ENCODE measurements at places on chromosomes 2 and 18.

DNA sequence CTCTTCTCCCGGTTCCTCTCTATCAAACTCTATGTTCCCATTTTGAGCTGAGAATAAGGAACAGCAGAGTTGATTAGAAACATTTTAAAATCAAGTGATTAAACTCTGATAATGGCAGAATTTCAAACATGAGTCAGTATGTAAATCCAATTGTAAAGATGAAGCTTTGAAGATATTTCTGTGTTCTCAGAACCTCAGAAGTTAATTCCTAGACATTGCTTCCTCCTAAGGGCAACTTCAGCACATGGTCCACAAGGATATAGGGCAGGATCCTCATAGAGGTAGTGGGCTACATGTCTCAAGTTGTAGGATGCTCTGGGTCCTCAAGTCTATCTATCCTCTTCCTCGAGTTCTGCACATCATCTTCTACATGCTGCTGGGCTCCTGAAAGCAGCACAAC, 46.3 kb downstream of the QPCT start:
- no peak for DNase-seq

- peak; percentile 60 for DNase-seq
Measured at GRCh38 chr2:188291617-188292347, at the start of gene GULP1. Gene GULP1, plus strand, starts transcription at chr2:188291874. Its CDS starts 185,829 bp downstream, at chr2:188477703.

GRCh38 chr2:41521211-41521610, 526.6 kb upstream of the PKDCC start:
- no peak for DNase-seq

- DNase-seq = no peak
Measured at GRCh38 chr2:69226903-69227302, 160.1 kb downstream of the GFPT1 start.

GRCh38 chr2:66957198-66957597, 439.9 kb upstream of the ETAA1 start:
- DNase-seq = no peak

DNA sequence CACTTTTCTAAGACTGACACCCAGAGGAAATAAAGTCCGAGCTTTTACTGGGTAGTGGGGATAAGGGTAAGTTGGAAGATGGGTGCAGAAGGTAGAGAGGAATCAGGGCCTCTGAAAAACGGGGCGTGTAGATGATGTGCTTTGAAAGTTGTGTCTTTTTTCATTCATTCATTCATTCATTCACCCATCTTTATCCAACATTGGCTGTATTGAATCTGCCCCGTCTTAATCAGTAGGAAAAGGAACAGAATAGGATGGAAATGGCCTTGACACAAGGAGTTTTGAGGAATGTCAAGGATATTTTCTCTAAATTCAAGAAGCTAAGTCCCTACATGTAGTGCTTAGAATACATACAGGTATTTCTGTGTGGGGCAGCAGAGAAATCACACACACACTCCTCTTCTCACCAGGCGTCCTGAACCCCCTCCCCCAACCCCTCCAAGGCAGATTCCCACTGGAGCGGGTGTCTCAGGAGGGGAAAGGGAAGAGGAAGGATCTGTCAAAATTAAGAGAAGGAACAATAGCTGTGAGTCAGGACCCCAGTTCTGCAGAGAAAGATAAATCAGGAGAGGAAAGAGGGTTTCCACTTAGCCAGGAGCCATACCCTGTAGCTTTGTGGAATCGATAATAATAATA, 13.9 kb downstream of the DYSF start:
- no peak for DNase-seq

- peak; percentile 94 for DNase-seq
Measured at GRCh38 chr2:42964439-42965083, 172.2 kb upstream of the HAAO start.

- peak; percentile 24 for DNase-seq
Measured at GRCh38 chr2:138395565-138396306, 105.8 kb upstream of the SPOPL start.

DNA sequence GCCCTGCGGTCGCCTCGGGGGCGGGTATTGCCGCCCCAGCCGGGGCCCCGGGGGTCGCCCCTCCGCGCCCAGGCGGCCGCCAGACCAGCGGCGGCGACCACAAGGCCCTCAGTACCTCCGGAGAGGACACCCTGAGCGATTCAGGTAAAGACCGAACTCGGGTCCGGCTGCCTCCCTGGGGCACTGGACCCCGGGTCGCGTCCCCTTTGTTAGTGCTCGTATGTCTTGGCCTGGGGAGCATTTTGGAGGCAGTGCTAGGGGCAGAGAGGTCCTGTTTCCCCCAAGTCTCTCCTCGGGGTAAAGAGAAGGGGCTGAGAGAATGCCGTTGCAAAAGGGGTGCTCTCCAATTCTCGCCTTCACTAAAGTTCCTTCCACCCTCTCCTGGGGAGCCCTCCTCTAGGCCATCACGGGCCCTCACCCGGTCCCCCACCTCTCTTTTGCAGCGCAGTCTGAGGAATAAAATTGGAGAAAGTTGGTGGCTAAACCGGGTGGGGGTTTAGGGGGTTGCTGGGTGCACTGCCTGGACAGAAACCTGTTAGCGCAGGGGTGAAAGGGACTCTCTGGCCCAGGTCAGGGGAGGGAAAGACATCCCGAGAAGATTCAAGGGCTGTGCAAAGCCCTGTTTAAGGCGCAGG, 2.5 kb downstream of the MYCN start:
- DNase-seq = no peak

- no peak for DNase-seq
Measured at GRCh38 chr18:59293317-59293716, 20.1 kb upstream of the RAX start.

- no peak for DNase-seq
Measured at GRCh38 chr2:169010633-169011460, 20.3 kb downstream of the ABCB11 start.

- no peak for DNase-seq
Measured at GRCh38 chr2:191678437-191679100, 633 bp downstream of the NABP1 start.

- DNase-seq = no peak
Measured at GRCh38 chr2:73638429-73638828, 3.8 kb downstream of the NAT8 start.

DNA sequence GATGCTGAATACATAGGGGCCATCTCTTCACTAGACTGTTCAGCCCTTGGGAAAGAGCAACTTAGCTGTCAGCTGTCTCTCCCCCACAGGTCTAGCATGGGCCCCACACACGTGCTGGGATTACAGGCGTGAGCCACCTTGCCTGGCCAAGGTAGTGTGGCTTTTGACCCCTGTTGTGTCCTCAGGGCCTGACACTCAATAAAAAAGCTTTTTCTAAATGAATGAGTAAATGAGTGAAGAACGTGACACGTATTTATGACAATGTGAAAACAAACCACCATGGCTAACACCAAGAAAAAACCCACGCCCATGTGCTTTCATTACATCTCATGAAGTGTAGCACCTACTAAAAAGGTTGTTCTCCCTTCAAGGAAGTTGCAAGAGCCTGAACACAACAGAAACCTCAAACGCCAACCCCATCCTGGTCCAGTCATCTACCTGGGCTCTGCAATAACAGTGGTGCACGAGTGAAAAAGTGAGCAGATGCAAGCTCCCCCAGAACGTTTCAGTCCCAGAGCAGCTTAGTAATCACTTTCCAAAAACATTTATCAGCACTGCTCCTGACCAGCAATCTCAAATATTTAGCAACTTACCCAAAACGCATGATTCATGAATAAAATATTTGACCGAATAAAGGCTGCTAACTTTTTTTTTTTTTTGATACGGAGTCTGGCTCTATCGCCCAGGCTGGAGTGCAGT, 3.4 kb downstream of the WDFY1 start:
- DNase-seq = peak; percentile 77

DNA sequence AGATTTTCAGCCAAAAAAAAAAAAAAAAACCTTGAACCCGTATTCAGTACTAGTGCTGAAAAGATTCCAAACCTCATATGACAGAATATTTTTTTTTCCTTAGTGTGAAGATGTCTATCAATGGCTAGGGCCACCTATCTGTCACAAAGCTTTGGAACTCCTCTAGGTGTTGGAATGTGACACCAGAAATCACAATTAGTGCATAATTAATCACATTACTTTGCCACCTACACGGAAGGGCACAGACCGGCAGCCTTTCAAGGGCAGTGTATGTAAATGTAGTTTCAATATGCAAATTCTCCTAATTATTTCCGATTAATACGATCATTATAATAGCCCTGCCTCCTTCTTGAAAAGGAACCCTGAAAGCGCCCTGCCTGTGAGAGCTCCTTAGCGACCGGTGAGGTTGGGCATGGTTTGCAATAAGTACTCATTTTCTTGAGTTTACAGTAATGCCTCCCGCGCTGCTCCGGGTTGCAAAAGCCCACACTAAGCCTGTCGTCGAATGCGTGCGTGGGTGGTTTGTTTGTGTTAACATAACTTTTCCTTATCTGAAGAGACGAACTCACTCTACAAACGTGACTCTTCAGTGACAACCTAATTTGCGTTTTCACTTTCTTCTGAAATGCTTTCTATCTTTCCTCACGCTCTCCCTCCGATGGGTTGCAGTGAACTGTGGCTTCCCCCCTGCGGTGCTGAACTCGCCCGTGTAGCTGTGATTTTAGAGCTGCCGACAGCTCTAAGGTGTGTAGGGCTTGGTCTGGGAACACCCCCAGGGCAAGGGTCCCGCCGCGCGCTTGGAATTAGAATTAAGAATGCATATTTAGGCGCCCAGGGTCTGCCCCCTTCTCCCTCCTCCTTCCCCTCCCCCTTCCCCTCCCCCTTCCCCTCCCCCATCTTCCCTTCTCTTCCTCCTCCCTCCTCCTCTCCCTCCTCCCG, 765 bp upstream of the ID2 start:
- DNase-seq = no peak

- no peak for DNase-seq
Measured at GRCh38 chr18:61164321-61164720, 168.9 kb upstream of the CDH20 start.

DNA sequence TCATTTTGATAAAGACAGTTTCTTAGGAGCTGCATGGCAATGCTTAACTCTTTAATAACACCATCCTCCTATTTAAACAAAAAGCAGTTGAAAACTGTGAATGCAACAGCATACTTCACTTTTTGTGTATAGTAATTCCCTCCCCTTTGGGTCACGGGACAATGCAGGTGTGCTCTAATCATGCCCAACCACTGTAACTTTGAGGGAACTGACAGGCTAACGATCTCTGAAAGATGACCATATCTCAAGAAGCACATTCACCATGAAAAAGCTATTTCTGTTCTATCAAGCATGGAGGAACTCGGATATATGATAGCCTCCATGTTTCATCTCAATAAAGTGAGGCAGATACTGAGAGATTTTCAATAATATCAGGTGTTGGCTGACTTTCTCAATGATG, 81.1 kb upstream of the CD226 start:
- no peak for DNase-seq

DNA sequence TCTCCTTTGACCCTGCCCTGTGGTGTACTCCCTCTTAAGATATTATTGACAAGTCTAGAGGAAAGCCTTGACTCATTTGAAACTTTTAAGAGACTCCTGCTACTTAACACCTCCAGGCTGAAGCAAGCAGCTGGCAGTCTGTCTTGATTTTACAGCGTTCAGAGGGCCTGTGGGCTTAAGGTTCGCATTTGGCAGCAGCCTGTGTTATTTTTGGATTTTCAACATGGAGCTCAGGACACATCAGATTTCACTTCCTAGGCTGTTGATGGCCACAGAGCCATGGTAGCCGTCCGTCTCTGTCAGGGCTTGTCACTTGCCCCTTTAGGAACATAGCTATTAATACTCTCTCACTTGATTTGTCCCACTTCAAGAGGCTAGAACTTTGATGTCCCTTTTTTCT, 73.6 kb downstream of the VWA3B start:
- DNase-seq = no peak

GRCh38 chr2:136375017-136375901, 257.3 kb upstream of the CXCR4 start:
- DNase-seq = no peak

- DNase-seq = no peak
Measured at GRCh38 chr18:61064911-61065310, 268.3 kb upstream of the CDH20 start.

DNA sequence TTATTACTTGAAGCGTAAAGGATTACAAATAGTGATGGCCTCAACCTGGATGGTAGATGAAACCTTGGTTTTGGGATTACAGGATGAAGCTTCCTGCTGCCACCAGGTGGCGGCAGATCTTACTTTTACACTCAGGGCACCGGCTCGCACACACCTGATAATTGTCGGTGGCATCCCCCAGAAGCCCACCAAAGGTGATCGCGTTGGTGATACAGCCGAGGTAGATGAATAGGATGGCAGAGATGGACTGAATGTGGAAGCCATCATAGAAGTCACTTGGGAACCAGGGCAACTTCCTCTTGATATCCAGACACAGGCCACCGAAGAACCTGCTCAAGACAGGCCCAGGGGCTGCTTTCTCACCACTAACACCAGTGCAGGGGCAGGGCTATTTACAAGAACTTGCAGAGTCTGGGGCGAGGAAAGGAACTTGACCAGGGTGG, 51.8 kb downstream of the MTHFD2 start:
- peak; percentile 16 for DNase-seq

- DNase-seq = no peak
Measured at GRCh38 chr2:240522406-240522805, 35.4 kb downstream of the ANKMY1 start.

- DNase-seq = no peak
Measured at GRCh38 chr2:215031321-215031720, 107.1 kb downstream of the ABCA12 start.

- DNase-seq = no peak
Measured at GRCh38 chr2:127528487-127528886, 2.2 kb upstream of the IWS1 start.

GRCh38 chr2:85741833-85742455, 11.8 kb upstream of the ATOH8 start:
- peak; percentile 86 for DNase-seq

DNA sequence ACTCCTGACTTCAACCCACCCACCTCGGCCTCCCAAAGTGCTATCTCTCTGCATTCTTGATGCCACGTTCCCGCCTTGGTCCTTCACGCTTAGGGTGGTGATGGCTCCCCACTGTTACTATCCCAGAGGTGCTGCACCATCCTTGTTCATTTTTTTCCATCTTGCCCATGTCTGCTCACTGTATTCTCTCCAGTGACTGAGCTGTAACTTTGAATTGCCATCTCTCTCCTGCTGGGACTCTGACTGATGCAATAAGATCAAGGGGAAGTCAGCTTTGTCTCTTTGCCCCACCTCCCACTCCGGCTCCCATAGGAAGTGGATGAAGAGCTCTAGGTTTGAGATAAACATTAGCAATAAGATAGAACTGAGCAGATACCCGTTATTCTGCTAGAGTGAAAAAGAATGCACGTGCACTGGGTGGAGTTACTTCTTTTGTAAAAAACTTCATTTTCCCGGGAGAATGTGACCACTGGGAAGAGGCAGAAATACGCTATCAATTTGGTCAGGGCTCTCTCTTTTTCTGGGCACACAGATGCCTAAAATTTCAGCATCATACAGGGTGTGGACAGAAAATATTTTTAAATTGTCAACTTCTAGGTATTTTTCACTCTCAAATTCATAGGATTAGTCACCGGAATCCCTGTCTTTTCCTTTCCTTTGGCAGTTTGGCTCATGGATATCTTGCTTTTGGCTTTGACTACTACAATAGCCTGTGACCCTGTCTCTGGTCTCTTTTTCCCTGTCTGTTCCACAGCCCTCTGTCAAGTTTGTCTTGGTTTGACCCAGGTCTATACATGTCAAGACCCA, 105.4 kb downstream of the POLR1A start:
- DNase-seq = no peak
